GM13976 (cell line): ENCODE measurements at places on chromosomes 2 and 18.

GRCh38 chr2:154291927-154292326, 406.6 kb upstream of the KCNJ3 start:
- no peak for DNase-seq

- DNase-seq: no peak
Measured at GRCh38 chr2:98025481-98026037, 29.8 kb upstream of the TMEM131 start.

DNA sequence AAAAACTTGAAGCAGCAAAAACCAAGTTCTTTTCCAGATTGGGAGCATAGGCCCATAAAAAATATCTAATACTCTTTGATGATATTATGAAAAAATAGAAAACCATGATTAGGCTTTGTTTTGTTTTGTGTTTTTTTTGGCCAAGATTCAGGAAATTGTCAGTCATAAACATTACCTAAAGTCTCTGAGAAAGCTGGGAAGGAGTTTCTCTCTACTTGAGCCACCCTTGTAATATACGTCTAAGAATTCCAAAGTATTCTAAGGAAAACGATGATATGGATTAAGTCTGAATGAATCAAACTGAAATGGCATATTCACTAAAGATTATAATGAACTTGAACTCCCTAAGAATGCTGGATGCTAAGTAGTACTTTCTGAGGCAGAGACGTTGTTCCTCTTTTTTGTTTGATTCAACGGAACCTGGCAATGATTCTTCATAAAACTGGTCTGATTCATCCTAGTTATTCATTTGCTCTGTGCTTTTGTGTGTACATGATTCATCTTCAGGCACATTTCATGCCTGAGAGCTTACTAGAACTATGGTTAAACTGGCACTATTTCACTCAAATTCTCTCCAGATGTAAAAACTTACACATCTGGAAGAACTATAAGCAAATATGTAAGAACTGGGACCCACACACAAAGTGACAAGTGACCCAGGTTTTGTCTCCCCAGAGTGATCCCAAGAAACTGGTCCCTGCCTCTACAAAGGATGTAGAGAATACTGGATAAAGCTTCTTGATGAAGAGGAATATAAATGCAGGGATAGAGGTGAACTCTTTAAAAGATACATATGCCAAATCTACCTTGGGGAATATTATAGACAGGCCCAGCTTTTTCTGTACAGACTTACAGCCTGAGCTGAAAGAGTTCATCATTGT, 159.7 kb downstream of the DOCK10 start:
- no peak for DNase-seq

- no peak for DNase-seq
Measured at GRCh38 chr2:165876712-165877111, 76.9 kb downstream of the TTC21B start.

GRCh38 chr2:185522472-185522871, 216.1 kb upstream of the FSIP2 start:
- no peak for DNase-seq

- no peak for DNase-seq
Measured at GRCh38 chr2:185695711-185696235, 42.8 kb upstream of the FSIP2 start.

DNA sequence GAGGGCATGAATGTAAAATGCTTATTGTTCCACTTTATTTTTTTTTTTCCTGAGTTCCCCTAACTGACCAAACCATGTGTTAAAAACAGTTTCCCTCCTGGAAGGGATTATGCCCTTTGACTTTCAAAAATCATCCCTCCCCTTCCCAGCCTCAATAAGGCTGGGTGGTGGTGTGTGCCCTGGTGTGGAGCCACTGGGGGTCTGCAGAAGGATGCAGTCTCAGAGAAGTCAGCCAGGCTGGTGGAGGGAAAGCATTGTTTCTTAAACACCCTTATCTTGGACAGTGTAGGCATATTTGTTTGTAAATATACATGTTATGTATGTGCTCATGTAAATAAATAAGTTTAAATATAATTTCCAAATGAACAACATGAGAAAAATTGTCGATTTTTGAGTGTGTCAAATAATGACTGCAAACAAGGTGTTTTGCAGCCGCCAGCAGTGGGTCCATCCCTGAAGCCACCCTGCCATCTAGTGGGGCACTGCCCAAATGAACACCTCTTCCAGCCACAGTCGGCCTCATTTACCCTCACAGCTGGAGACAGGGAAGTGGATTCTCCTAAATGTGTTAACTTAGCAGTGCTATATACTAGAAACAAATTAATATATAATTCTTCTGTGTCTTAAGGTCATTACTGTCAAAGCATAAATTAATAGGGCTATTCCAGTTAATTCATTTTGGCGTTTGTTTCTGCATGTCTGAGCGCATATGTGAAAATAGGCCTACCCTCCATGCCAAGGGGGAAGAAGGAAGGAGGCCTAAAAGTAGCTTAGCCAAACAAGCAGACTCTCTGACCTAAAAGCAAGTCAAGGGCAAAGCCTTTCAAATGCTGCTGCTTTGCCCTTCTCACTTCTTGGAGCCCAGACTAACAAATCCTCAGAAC, 209.6 kb upstream of the PIK3C3 start:
- DNase-seq: peak; percentile 34

- DNase-seq: no peak
Measured at GRCh38 chr18:54794823-54795222, 33.5 kb upstream of the RAB27B start.

- DNase-seq: no peak
Measured at GRCh38 chr2:187876554-187876953, 322.3 kb upstream of the TFPI start.

DNA sequence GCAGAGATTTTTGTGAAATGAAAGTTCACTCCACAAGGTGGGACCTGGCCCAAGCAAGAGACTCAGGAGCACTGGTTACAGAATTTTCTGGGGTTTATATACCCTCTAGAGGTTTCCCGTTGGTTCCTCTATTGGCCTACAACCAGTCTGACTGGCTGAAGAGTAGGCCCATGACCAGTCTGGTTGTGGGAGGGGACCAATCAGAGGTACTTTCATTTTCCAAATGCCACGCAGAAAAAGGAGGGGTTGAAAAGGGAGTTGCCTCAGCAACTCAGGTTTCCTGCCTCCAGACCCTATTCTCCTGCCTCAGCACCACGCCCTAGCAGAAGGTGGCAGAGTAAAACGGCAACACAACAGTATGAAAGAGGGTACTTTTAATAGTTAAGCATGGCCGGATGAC, 98.4 kb downstream of the COLEC12 start:
- no peak for DNase-seq

- DNase-seq: no peak
Measured at GRCh38 chr2:72113847-72114692, 33.6 kb downstream of the CYP26B1 start.

- no peak for DNase-seq
Measured at GRCh38 chr2:190996947-190997346, 17.0 kb downstream of the STAT1 start.

DNA sequence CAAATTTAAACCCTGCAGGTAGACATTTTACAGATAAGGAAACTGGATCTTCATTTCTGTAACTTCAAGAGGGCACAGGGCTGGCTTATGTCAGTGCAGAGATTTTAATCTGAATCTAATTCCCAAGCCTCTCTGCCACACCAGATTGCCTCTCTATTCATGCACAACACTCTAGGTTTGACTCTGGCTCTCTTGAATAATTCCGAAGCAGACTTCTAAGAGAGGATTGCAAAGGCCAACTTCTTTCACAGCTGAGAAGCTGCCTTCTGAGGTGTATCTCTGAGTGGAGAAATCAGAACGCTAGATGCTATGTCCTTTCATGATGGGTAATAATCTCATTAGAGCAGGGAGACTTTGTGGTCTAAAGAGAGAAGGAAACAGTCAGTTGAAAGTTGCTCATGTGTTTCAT, 20.1 kb upstream of the MGAT5 start:
- DNase-seq: peak; percentile 42

- DNase-seq: peak; percentile 18
Measured at GRCh38 chr18:45106331-45106774, 425.7 kb downstream of the SETBP1 start.

- DNase-seq: peak; percentile 51
Measured at GRCh38 chr2:159285929-159286708, at the start of gene WDSUB1. WDSUB1 (minus strand) TSS chr2:159286703; CDS start chr2:159283069, 3,634 bp downstream.
